GM13976 (cell line): ENCODE measurements at places on chromosomes 6 and 20.

DNA sequence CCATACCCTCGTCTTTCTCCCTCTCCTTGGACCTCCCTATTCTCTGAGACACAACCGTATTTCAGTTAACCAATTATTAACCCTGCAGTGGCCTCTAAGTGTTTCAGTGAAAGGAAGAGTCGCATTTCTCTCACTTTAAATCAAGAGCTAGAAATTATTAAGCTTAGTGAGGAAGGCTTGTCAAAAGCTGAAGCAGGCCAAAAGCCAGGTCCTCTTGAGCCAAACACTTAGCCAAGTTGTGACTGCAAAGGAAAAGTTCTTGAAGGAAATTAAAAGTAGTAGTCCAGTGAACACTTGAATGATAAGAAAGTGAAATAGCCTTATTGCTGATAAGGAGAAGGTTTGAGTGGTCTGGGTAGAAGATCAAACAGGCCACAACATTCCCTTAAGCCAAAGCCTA, 58.3 kb downstream of the SNX9 start:
- DNase-seq: no peak

GRCh38 chr6:73393278-73393677, 1.4 kb upstream of the DDX43 start:
- no peak for DNase-seq

DNA sequence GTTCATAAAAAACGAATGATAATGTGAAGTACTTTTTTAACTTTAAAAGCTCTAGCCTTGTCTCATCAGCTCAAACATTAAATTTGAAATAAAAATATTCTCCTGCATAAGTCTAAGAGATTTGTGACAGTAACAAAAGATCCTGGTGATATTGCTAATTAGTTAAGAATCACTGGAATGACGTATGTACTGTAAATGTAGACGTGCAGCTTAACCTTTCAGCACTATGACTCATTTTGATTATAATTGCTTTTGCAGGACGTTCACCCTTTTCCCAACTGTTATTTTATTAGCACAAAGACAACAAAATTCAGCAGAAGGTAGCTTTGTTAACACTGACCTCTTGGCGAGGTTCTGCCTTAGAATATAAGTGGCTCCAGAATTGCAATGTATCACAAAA, 68.6 kb downstream of the TENT5A start:
- DNase-seq: no peak

DNA sequence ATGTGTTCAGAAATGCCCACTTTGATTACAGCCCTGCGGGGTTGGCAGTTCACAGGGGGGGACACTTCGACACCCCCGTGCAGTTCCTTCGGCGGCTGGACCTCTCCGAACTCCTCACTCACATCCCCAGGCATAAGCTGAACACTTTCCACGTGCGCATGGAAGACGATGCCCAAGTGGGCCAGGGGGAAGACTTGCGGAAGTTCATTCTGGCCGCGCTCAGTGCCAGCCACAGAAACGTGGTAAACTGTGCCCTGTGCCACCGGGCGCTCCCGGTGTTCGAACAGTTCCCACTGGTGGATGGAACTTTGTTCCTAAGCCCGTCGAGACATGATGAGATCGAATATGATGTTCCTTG, 32.1 kb downstream of the HECA start:
- DNase-seq: no peak

GRCh38 chr20:23152308-23152892, 66.3 kb upstream of the CD93 start:
- DNase-seq: no peak
